ENCODE measurements at places on chromosomes 13 and 19.

DNA sequence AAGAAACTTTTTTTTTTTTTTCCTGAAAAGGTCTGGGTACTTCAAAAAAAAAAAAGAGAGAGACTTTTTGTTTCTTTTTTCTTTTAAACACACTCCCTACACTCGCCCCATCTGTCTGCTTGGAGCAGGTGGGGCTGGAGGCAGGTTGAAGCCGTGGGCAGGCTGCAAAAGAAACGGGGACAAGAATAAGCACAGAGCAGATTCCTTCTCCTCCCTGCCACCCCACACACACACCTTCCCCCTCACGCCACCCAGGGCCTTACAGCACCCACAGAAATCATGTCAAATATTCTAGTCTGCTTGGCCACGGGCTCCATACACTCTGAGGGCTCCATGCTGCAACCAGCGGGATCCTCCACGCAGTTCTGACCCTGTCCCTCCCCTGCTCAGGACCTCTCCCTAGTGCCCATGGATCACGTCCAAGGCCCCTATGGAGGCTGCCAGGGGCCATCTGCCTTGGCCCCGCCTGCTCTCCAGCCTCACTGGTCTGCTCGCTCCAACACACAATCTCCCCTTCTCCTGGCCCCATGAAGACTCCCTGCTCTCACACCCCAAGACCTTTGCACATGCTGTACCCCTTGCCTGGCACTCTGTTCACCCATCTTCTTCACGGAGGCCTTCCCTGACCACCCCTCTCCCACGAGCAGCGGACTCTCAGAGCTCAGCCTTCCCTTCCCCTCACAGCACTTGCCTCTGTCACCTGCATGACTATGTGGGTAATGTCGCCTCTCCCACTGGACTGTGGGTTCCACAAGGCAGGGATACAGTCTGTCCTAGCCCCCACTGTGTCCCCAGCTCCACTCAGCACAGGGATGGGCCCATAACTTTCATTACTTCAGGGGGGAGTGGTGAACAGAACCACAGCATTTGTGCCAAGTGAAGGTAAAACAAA is 11.4 kb downstream of the AKT2 start:
- no peak for DNase-seq

DNA sequence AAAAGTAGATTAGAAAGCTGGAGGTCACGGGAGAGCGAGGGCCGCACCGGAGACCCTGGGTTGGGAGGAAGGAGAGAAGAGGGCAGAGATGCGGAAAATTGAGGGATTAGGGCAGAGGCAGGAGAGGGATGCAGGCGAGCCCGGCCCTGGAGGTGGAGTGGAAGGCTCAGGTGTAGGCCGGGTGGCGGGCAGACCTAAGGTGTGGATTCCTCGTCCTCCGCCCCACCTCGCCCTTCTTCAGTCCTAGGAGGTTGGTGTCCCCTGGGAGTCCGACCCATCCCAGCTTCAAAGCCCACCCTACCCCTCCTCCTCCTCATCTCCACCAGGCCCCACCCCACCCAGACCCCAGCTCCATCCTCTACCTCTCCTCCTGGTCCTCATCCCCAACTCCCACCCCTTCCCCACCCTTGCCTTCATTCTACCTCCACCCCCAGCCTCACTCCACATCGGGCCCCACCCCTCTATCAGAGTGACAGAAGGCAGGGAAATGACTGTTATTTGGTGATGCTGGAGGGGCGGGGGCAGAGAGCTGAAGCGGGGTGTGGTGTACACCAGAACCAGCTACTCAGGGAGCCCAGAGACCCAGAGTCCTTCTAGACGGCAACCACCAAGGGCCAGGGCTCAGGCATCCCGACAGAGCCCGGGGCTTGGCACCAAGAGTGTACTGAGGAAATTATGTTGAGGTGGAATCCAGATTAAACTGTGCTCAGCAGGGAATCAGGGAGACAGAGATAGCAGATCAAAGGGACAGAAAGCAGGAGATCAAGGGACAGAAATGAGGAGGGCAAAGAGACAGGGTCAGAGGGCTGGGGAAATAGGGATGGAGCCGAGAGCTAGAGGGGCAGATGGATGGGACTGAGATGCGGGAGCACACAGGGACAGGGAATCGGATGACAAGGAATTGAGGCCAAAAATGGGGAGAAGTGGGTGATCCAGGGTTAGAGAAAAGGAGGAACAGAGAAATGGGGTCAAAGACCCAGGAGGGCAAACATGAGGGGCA is 6.4 kb downstream of the ERFL start:
- DNase-seq, result no peak

DNA sequence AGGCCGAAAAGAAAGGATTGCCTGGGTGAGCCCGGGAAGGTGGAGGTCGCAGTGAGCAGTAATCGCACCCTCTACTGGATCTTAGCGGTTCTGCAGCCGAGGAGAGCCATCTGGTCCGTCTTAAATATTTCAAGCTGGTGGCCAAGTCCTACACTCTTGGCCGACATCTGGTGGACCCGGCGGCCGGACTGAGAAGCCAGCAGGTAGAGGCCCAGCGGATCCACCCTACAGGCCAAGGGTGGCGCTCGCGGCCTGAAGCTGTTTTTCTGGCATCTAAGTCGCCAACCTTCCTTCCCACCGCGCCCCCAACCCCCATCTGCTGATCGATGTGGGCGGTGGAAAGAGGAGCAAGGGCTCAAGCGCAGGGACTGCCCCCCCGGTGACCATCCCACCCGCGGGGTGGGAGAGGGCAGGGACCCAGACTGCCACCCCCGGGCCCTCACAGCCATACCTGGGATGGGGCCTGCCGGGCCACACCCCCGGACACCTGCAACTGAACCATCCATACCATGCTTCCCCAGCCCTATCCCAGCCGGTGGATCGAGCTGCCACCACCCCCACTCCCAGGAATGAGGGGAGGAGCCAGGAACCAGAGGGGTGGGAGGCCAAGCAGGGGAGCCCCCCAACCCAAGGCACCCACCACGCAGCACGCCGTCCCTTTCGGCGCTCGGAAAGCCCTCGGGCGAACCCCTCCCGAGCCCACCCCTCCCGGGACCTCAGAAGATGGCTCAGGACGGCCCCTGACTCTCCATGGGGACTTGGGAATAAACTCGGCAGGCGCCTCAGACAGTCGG is 46.3 kb upstream of the ZNF730 start:
- DNase-seq, result no peak

DNA sequence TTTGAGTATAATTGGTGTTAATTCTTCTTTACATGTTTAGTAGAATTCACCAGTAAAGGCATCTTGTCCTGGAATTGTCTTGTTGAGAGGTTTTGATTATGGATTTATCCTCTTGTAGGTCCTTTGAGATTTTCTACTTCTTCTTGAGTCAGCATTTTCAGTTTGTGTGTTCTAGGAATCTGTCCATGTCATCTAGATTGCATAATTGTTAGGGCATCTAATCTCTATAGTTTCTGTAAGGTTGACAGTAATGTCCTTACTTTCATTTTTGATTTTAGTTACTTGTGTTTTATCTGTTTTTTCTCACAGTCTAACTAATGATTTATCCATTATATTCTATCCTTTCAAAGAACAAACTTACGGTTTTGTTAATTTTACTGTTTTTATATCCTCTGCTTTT is 492.0 kb downstream of the FGF9 start:
- no peak for DNase-seq

DNA sequence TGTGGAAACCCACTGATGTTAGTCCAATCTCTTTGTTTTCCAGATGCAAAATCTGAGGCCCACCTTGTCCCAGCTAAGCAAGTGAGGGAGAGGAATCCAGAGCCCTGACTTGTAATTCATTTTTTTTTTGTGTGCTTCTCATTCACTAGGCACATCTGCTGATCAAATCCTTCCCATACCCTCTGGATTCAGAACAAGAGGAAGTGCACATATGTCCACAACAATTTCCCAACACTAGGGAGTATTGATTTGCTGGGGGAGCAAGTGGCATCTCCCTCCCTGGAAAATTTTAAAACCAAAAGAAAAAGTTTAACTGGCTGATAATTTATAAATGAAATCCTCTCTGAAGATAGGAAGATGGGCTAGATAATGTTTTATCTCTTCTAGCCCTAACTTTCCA is 94.6 kb upstream of the RFC3 start:
- DNase-seq, result no peak

DNA sequence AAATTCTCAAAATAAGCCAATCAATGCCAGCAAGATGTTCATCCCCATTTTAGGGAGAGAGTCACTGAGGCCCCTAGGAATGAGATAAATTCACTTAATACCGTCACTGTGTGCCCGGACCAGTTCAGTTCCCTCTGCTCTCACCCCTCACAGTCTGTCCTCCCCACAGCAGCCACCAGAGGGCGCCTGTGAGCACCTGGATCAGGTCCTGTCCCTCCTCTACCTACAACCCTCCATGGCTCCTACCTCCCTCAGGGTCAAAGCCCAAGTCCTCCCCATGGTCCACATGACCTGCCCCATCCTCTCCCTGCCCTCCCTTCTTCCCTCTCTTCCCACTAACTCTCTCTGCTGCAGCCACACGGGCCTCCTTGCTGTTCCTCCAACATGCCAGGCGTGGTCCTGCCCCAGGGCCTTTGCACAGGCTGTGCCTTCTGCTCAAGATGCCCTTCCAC is 42.0 kb upstream of the NFIC start:
- DNase-seq, result no peak

- no peak for DNase-seq
Measured at GRCh38 chr13:51191743-51192142, 30.5 kb upstream of the FAM124A start.

- no peak for DNase-seq
Measured at GRCh38 chr13:26348966-26349365, 95.0 kb downstream of the CDK8 start.

DNA sequence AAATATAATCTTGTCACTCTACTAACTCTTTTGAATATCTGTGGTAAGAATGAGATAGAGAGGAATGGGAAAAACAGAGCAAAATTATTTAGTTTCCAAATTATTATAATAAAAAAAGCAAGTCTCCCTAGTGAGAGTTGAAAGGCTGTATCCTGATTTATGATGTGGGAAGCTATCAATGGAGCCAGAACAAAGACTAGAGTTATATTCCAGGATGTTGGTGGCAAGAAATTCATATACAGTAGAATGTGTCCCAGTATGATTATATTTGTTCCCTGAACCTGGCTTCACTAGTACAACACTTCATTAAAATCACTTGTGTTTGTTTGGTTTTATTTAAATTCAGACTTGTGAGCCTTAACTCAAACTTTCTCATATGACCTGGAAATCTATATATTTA is 630.3 kb downstream of the GPC5 start:
- DNase-seq, result no peak

GRCh38 chr19:43439709-43440063 is 25.0 kb downstream of the TEX101 start:
- DNase-seq, result no peak

GRCh38 chr13:34833562-34834182 is 108.4 kb upstream of the NBEA start:
- DNase-seq, result no peak

- no peak for DNase-seq
Measured at GRCh38 chr19:1250437-1251260, 2.3 kb downstream of the MIDN start.

- DNase-seq, result no peak
Measured at GRCh38 chr19:41928221-41928683, at the start of gene ERFL. ERFL (minus strand) TSS chr19:41928449; CDS start chr19:41912919, 15,530 bp downstream.

- DNase-seq, result no peak
Measured at GRCh38 chr13:50616101-50616500, 227.4 kb downstream of the DLEU7 start.

DNA sequence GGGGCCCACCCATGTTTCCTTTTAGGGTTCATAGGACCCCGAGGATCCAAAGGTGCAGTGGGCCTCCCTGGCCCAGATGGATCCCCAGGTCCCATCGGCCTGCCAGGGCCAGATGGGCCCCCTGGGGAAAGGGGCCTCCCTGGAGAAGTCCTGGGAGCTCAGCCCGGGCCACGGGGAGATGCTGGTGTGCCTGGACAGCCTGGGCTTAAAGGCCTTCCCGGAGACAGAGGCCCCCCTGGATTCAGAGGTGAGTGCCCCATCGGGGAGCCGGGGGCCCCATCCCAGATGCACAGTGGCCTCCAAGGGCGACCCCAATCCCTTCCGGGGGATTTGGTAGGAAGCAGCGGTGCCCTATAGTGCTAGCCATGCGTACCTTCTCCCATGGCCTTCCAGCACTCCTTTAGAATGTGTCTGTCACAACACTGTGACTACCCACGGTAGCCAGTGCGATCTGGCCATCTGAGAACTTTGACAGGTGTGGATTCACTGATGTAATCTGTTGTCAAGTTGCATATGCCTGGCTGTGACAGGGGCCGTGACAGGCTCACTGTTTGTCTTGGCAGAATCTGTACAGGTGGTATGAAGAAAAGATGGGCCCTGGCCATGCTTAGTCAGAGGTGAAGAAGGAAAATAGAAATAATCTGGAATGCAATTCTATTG is 88.5 kb downstream of the RAB20 start:
- DNase-seq, result no peak

DNA sequence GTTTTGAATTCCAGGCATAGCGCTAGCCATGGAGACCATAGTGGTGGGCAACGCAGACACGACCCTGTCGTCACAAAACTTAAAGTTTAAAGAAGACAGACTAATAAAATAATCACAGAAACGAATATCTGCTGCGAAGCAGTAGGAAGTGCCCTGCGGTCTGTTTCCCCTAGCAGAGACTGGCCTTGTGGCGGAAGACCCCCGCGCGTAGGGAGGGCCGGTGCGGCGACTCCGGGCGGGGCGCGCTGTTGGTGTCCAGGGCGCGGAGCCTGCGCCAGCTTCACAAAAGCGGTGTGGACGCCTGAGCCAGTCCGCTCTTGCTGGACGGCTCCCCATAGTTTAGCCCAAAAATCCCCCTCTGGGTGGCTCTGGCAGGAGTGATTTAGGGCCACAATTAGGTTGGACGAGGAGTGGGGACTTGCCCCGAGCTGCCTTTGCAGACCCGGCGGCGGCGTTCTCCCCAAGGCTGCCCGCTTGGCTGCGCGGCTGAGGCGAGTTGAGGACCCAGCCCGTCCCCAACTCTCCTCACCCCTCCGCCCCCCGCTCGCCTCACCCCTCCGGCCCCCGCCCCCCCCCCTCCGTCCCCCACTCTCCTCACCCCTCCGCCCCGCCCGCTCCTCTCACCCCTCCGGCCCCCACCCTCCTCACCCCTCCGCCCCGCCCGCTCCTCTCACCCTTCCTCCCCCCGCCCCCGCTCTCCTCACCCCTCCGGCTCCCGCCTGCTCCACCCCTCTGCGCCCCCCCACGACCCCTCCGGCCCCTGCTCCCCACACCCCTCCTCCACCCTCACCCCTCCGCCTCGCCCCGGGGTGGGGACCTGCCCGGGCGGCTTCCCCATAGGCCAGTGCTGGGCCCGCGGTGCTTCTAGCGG is 14.2 kb upstream of the LATS2 start:
- no peak for DNase-seq

DNA sequence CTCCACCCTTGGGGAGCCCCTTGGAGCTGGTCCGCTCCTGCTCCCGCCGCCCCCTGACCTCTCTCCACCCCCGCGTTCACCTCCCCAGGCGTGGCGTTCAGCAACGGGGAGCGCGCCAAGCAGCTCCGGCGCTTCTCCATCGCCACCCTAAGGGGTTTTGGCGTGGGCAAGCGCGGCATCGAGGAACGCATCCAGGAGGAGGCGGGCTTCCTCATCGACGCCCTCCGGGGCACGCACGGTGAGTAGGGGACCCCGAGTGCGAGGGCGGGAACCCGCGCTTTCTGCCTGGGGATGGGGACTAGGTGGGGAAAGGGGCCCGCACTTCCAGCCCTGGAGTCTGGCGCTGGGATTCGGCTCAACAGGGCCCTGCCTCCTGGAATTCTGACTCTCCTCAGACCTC is 1.7 kb downstream of the CYP2A13 start:
- DNase-seq, result no peak

Measured in left renal pelvis (tissue), 4 donors.